ENCODE measurements at places on chromosomes 5 and 9.

- DNase-seq: no peak
These were observed 58.5 kb downstream of the GOLM1 start for GRCh38 chr9:86040861-86041155.

DNA sequence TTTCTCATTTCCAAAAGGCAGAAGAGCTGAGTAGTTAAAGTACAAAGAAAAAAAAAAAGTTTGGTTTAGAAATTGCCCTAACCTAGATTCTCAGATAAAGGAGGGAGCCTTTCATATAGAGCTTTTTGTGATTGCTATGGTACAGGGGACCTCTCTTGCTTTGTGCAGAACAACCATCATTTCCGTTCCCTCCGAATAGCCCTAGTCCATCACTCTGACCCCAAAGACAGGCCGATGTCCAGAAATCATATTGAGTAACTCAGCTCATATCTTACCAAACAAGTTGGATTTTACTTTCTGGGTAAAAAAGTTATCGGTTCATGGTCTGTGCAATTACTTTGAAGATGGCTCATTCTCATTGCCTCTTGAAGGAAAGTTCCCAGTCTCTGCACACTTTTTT is 36.7 kb upstream of the COL15A1 start:
- DNase-seq: no peak

GRCh38 chr9:90946982-90947381 is 145.4 kb downstream of the SYK start:
- DNase-seq: no peak

- no peak for DNase-seq
These were observed 203.2 kb downstream of the RAB3C start for GRCh38 chr5:58786035-58786434.

DNA sequence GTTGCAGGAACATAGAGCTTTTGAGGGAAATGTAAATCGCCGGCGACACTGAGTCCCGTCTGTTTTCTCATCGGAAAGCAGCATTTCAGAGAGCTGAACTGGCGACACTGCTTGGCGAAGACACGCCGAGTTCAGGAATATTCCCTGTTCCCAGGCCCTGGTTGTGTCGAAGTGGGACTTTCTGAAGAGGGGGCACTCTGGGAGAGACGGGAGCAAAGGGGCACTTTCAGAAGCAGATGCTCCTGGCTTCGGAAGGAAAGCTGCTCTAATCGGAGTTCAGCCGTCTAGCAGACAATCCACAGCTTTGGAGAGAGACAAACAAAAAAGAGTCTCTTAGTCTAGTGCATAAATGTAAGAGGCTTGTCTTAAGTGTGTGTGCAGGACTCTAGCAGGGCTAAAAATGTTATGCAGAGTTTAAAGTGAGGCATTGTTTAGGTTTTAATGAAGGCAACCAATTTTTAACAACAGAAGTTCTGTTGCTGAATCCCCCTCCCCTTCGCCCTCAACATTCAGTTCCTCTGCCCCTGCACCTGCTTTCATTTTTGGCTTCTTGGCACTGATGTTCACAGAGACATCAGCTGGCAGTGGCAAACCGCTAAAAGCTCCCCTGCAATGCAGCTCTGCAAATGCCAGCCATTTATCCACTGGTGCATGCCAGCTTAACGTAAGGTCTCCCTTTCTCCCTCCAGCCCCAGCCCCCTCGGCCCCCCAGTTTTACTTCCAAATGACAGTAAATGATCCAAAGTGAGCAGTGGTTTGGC is 289.5 kb upstream of the MPDZ start:
- DNase-seq: no peak

DNA sequence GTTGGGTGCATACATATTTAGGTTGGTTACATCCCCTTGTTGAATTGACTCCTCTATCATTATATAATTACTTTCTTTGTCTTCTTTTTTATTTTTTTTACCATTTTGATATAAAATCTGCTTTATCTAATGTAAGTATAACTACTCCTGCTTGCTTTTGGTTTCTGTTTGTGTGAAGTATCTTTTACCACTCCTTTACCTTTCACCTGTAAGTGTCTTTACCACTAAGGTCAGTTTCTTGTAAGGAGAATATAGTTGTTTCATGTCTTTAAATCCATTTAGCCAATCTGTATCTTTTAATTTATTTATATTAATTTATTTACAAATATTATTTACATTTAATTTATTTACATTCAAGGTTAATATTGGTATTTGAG is 33.0 kb downstream of the INSL4 start:
- DNase-seq: no peak

- DNase-seq: no peak
These were observed 220.0 kb downstream of the GOLPH3 start for GRCh38 chr5:31954091-31954490.

DNA sequence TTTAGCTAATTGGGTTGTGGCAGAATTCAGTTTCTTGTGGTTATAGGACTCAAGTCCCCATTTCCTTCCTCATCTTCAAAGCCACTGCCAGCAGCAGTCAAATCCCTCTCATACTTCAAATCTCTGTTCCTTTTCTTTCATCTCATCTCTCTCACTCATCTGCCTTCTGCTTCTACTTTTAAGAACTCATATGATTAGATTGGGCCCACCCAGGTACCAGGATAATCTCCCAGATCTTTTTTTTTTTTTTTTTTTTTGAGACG is 8.0 kb upstream of the REEP5 start:
- DNase-seq: no peak

DNA sequence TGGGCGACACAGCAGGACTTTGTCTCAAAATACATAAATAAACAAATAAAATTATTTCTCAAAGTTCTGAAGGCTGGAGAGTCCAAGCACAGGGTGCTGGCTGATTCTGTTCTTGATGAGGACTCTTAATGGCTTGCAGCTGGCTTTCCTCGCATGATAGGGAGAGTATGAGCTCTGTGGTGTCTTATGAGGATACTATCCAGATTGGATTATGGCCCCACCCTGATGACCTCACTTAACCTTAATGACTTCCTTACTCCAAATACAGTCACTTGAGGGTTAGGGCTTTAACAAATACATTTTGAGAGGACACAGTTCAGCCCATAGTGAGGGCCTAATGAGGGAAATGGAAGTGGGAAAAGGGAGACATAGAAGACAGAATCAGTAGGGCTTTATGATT is 87.7 kb downstream of the FOCAD start:
- DNase-seq: no peak

DNA sequence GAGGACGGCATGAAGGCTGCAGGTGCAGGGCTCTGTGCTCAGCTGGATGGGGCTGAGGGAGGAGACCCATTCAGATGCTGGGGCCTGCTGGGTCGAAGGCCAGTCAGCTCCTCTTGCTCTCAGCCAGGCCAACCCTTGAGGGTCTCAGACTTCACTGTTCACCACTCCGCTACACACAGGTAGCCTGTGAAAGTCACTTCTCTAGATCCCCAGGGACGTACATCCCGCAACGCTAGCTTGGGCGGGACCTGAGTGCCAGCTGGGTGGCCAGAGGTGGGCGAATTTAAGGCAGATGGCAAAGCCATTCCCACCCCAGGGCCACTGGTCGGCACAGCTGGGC is 42.2 kb upstream of the FCN1 start:
- peak; percentile 69 for DNase-seq

- no peak for DNase-seq
These were observed 615.7 kb downstream of the GABRG2 start for GRCh38 chr5:162683284-162683683.

DNA sequence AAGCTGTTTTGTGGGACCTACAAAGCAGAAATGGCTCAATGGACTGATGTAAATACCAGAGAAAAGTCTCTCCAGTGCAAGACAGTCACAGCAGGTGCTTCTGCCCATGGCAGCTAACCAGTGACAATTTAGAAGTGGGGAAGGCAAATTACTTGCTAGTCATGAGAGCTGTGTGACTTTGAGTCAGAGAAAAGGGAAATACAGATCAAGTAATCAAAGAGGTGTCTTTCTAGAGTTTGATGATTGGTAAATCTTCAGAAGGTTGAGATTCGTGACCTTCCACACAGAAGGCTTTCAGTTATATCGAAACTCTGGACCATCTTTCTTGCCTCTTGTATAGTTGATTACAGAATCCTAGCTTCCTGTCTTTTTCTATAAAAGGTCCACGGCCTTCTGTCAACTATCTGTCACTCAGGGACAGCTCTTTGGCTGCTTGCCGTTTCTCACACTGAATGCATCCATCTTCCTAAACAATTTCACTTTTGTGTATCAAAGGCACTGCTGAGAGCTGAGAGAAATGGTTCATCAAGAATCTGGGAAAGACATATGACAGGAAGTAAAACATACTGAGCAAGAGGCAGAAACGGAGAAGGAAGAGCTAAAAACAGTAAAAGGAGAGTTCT is 993.9 kb upstream of the ACO1 start:
- DNase-seq: no peak

GRCh38 chr5:1295650-1296037 is 776 bp upstream of the TERT start:
- no peak for DNase-seq

All from mesenteric fat pad (tissue), 1 donor.